ENCODE measurements at places on chromosomes 4 and X.
A peak's percentile ranks its signal among the peaks of the same experiment; 100 is the strongest.

- peak; percentile 97 for DNase-seq
Measured at GRCh38 chr4:150283689-150284088, 205.4 kb downstream of the DCLK2 start.

DNA sequence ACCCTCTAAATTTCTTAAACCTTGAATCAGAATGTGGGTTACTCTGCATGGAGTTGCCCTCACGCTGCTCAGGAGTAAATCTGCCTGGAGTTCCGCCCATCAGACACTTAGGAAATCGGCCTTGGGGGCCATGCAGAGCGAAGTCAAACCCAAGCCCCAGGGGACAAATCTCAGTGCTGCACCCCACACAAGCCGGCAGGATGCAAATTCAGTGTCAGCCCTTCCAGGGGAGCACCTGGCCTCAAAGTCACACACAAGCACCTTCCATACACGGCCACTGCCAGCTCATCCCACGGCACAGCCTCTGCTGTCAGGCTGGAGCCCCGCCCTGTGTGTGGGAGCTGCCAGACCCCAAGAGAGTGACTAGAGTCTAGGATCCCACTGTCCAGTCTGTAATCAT is 27.4 kb downstream of the RNF212 start:
- DNase-seq: no peak

GRCh38 chr4:124018383-124019317 is 622.1 kb downstream of the SPRY1 start:
- peak; percentile 86 for DNase-seq

GRCh38 chr4:16652732-16653305 is 245.6 kb downstream of the LDB2 start:
- DNase-seq: no peak

DNA sequence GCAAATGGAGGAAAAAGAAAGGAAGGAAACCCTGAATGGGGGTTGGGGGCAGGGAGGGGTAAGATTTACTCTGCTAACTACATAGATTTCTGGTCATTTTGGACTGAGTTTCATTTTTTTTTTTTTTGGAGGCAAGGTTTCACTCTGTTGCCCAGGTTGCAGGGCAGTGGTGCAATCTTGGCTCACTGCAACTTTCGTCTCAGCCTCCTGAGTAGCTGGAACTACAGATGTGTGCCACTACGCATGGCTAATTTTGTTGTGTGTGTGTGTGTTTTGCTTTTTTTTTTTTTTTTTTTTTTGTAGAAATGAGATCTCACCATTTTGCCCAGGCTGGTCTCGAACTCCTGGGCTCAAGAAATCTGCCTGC is 223.5 kb downstream of the APBB2 start:
- DNase-seq: peak; percentile 68

- DNase-seq: no peak
Measured at GRCh38 chrX:18076434-18076833, 144.3 kb downstream of the BEND2 start.

DNA sequence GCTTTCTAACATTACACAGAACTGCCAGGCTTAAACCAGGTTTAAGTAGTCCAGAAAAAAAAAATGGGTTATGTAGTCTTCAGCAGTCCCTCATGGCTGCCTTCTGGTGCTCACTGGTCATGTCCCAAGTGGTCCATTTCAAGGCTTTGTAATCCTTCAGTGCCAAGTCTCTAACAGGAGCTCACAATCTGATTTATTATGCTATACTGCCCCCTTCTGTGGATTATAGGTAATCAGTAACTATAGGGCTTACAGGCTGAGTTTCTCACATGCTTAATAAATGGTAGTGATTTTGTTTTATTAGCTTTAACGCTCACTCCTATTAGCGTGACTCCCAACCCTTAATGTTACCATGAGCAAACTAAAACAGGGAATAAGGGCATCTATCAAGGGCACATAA is 92.5 kb upstream of the EDA2R start:
- DNase-seq: peak; percentile 49

- DNase-seq: no peak
Measured at GRCh38 chrX:118502161-118502789, 6.7 kb downstream of the DOCK11 start.

DNA sequence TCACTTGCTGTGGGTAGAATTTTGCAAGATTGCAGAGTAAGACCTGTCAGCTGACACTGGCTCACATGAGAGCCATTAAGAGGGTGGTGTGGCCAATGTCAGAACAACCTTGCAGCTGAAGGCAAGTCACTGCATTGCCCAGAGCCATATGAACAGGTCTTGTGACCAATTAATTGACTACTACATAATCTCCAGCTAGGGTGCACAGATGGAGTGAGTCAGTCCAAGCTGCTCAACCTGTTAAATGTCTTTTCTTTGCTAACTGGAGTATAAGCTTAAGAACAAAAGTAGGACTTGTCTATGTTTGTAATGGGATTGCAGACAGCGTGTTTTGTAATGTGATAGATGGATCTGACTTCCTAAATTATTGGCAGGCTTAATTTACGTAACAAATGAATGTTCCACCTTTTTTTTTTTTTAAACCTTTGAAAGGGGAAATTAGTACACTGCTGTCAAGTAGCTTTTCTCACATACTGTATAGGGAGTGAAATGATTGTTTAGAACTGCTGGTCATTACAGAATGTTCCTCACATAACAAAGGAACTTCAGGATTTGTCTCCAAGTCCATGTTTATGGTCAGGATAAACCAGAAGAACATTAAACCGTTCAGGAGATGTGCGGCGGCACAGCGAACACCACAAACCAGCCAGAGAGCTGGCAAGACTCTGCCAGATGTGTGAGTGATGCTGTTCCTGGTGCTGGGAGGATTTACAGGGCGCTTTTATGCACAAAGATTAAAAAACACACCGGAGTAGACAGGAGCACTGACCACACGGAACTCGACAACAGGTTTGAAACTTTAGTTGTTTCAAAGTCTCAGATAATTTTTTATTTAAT is 37.0 kb downstream of the FNIP2 start:
- no peak for DNase-seq

- DNase-seq: no peak
Measured at GRCh38 chrX:34377645-34378044, 245.5 kb upstream of the FAM47A start.

GRCh38 chr4:185813133-185813532 is 1.1 kb upstream of the SORBS2 start:
- DNase-seq: no peak

Data from AG10803 (cell line).